ENCODE measurements at places on chromosomes 3 and 15.
A peak's percentile ranks its signal among the peaks of the same experiment; 100 is the strongest.

DNA sequence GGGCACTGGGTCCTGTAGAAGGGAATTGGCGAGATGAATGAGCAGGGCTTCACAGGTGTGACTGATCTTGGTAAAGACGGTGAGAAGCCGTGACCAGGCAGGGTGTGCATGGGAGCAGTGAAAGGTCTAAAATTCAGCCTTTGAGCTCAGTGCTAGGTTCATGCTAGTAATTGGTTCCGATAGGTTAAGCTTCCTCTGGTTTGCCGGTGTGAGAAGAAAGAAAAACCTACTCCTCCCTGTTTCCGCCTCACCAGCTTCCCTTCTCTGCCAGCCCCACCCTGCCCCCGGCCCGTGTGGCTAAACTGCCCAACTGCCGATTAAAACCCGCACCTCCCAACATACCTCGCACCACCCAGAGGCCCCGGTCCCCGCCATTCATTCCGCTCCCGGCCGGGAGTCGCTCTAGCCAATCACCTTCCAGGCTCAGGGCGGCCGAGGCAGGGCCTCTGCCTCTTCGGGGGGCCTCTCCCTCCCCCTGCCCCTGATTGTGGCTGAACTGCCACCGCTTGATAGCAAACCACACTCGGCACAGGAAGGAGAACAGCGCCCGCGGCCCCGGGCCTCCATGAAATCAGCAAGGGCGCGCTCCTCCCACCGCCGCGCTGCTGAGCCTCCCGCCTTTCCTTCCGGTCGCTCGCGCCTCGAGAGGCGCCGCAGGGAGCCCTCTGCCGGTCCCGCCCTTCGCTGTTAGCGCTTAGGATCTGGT is 7.3 kb upstream of the NRROS start:
- peaks cover 13% of the 10 kb centered on the region for H3K4me1 ChIP-seq
- no peaks in the 10 kb centered on the region for H3K36me3 ChIP-seq
- peak overlapping the region; percentile 81 for H3K4me3 ChIP-seq

GRCh38 chr3:193347521-193348501 is 30.7 kb downstream of the ATP13A5 start:
- no peak for DNase-seq
- H3K36me3 ChIP-seq: no peaks in the 10 kb centered on the region
- H3K4me3 ChIP-seq: no peak overlapping the region

DNA sequence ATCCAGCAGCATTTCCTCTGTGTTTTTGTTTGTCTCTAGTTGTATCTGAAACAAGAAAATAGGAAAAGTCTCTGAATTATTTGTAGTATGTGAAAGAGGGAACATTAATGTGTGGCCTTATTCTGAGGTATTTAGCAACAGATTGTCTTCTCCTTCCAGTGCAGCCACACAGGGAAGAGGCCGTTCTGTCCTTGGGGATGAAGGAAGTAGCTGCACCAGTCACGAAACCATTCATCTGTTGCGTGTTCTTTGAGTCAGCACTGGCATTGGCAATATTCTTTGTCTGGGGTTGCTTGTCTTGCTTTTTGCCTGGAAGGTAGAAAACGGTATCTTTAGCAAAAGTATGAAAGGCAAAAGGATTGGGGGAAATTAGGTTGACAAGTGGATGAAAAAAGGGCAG is 91.6 kb downstream of the CDIN1 start:
- no peak for DNase-seq
- peaks cover 9% of the 10 kb centered on the region for H3K36me3 ChIP-seq

DNA sequence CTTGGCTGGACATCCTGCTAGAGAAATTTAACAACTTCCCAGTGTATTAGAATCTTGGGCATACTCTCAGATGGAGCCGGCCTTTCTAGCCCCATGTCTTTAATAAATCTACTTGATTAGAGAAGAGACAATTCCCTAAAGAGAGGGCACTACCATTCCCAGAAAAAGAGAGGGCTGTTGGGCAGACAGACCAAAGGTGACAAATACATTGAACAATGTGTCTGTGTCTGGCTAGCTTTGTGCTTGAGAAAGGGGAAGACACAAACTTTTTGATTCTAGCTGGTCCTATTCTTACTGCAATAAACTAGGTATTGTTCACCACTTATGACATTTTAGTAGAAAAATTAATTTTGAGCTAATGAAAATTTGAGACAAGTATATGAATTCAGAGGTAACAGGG is 57.7 kb downstream of the DUT start:
- no peaks in the 10 kb centered on the region for H3K27me3 ChIP-seq
- DNase-seq: no peak
- H3K27ac ChIP-seq: no peak overlapping the region
- H3K36me3 ChIP-seq: no peaks in the 10 kb centered on the region
- peaks cover 9% of the 10 kb centered on the region for H3K4me1 ChIP-seq

GRCh38 chr3:94185753-94186152 is 122.9 kb downstream of the NSUN3 start:
- no peak overlapping the region for H3K27ac ChIP-seq
- no peaks in the 10 kb centered on the region for H3K36me3 ChIP-seq
- no peak overlapping the region for H3K4me3 ChIP-seq
- DNase-seq: no peak
- no peaks in the 10 kb centered on the region for H3K4me1 ChIP-seq

GRCh38 chr15:89569090-89569745 is 6.1 kb upstream of the TICRR start:
- H3K4me1 ChIP-seq: peaks cover 2% of the 10 kb centered on the region
- no peaks in the 10 kb centered on the region for H3K36me3 ChIP-seq
- H3K4me3 ChIP-seq: no peak overlapping the region
- no peak for DNase-seq
- no peak overlapping the region for H3K27ac ChIP-seq

DNA sequence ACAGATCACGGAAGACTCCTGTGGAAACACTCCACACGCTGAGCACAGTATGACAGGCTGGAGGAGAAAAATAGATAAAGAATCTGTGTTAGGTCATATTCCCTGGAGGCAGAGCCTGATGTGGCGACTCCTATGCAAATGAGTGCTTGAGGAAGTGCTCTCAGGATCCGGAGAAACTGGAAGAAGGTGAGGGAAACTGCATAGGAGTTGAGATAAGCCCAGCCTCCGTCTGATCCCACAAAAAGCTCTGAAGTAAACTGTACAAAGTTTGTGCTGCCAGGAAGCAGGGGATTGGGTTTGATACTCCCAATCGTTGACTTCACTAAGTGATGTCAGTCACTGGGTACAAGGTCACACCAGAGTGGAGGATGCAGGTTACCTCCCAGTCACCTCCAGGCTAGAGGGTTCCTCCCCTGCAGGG is 33.4 kb downstream of the OSBPL10 start:
- H3K27me3 ChIP-seq: no peaks in the 10 kb centered on the region
- peaks cover 19% of the 10 kb centered on the region for H3K4me1 ChIP-seq
- H3K36me3 ChIP-seq: no peaks in the 10 kb centered on the region
- DNase-seq: no peak
- H3K27ac ChIP-seq: peak overlapping the region; percentile 10

DNA sequence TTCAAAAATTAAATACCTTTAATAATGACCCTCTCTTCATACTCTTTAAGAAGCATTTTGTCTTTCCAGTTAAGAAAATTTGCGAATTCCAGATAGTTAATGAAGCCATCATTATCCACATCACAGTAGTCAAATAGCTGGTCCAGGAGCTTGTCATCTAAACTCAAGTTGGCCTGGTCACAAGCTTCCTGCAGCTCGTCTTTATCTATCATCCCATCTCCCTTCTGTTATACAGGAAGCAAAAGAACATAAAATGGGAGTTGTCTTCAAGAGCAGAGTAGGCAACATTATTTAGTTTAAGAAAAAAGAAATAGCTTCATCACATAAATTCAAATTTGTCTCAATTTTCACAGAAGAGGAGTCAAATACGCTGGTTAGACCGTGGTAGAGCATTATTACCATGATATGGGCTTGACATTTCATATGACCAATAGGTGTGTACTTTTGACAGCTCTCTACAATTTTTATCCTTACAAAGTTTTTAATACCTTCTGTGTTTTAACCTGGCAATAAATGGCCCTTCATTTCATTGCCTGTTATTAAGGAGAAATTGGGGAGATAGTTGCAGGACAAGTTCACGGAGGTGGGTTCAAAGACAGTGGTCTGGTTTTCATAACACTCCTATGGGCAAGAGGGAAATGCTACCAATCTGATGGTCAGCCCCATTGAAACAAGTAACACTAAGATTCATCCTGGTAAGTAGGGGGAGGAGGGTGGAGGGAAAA is 45.4 kb downstream of the EFHB start:
- peaks cover 12% of the 10 kb centered on the region for H3K4me1 ChIP-seq
- no peak overlapping the region for H3K4me3 ChIP-seq
- no peak for DNase-seq
- no peaks in the 10 kb centered on the region for H3K27me3 ChIP-seq

DNA sequence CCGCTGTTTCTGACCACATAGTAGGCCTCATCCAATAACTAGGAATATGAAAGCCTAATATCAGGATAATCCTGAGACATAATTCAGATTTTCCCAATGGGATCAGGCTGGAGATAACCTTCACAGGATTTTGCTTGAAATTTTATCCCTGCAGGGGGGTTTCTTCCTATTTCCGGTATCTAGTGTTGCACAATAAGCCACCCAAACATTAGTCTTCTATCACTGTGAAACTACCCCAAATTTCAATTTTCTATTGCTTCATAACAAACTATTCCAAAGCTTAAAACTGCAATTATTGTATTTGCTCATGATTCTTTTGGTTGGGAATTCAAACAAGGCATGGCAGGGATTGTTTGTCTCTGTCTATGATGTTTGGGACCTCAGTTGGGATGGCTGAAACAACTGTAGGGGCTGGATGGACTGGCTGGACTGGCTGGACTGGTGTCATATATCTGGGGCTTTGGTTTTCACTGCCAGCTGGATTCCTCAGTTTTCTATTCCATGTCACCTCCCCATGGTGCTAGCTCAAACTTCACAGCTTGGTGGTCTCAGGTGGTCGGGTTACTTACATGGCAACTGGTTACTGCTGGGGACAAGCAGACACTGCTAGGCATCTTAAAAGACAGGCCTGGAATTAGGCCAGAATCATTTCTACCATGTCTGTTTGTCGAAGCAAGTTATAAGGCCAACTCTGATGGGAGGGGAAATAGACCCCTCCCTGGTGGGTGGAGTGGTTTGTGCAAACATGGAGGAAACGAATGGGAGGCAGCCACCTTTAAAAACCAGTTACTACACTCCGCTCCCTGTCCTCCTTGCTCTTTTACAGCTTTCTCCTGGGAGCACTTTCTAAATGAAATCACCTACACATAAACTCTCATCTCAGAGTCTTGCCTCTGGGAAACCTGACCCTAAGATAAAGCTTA is 88.2 kb upstream of the STT3B start:
- H3K4me3 ChIP-seq: no peak overlapping the region
- DNase-seq: no peak
- peaks cover 44% of the 10 kb centered on the region for H3K4me1 ChIP-seq
- H3K27me3 ChIP-seq: no peaks in the 10 kb centered on the region

DNA sequence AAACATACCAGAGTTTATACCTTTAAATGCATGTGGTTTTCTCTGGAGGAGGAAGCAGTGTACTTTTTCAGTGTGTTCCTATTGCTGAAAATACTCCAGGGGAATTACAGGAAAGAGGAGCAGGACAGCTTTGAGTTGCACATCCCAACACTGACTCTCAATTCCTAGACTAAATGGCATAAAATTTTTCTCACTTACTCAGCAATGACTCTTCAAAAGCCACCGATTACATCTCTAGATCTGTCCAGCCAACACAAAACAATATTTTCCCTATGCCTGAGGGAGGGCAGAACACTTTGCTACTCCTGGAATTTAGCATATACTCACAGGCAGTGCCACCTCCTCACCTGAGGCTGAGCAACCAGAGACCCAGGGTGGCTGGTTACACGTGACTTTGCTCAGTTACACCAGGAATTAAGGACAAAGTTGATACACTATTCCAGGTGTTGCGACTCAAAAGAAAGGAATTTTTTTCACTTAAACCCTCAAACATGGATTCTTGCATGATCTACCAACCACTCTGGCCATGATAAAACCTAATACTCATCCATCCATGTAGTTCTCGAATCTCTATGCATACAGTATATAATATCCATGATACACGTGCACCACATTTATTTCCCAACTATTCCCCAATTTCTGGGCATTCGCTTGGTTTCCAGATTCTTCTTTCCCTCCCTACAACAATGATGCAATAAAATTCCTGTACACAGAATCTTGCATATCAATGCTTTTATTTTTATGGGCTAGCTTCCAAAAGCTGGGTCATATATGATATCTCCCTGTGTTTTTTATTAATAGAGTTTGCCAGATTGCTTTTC is 194.6 kb downstream of the THRB start:
- no peaks in the 10 kb centered on the region for H3K36me3 ChIP-seq
- DNase-seq: no peak
- H3K27ac ChIP-seq: peak overlapping the region; percentile 72
- H3K4me3 ChIP-seq: no peak overlapping the region
- H3K4me1 ChIP-seq: peaks cover 42% of the 10 kb centered on the region

- peaks cover 10% of the 10 kb centered on the region for H3K36me3 ChIP-seq
- H3K27me3 ChIP-seq: no peaks in the 10 kb centered on the region
- peak overlapping the region; percentile 30 for H3K27ac ChIP-seq
- DNase-seq: no peak
- no peak overlapping the region for H3K4me3 ChIP-seq
- H3K4me1 ChIP-seq: peaks cover 52% of the 10 kb centered on the region
Measured at GRCh38 chr3:149384911-149385321, 7.5 kb upstream of the TM4SF1 start.

- no peaks in the 10 kb centered on the region for H3K36me3 ChIP-seq
- H3K27me3 ChIP-seq: peaks cover 22% of the 10 kb centered on the region
- DNase-seq: no peak
- no peak overlapping the region for H3K4me3 ChIP-seq
- H3K4me1 ChIP-seq: peaks cover 4% of the 10 kb centered on the region
Measured at GRCh38 chr3:140219291-140219690, 284.3 kb downstream of the CLSTN2 start.

GRCh38 chr15:35142578-35142977 is 57.5 kb upstream of the NANOGP8 start:
- H3K36me3 ChIP-seq: no peaks in the 10 kb centered on the region
- no peak for DNase-seq
- H3K4me1 ChIP-seq: peaks cover 56% of the 10 kb centered on the region
- H3K4me3 ChIP-seq: no peak overlapping the region
- peak overlapping the region; percentile 96 for H3K27ac ChIP-seq
- H3K27me3 ChIP-seq: no peaks in the 10 kb centered on the region

GRCh38 chr15:82030176-82030575 is 15.6 kb downstream of the MEX3B start:
- DNase-seq: no peak
- H3K27ac ChIP-seq: no peak overlapping the region
- no peaks in the 10 kb centered on the region for H3K27me3 ChIP-seq
- H3K36me3 ChIP-seq: no peaks in the 10 kb centered on the region
- no peak overlapping the region for H3K4me3 ChIP-seq
